Activated CD4-positive, alpha-beta T cell treated with anti-CD3 and anti-CD28 coated beads, Interleukin-2, amount 10 ng/mL, durations not matched to agents 7 days and 5 days (primary cell): ENCODE measurements at places on chromosomes 12 and 14.

DNA sequence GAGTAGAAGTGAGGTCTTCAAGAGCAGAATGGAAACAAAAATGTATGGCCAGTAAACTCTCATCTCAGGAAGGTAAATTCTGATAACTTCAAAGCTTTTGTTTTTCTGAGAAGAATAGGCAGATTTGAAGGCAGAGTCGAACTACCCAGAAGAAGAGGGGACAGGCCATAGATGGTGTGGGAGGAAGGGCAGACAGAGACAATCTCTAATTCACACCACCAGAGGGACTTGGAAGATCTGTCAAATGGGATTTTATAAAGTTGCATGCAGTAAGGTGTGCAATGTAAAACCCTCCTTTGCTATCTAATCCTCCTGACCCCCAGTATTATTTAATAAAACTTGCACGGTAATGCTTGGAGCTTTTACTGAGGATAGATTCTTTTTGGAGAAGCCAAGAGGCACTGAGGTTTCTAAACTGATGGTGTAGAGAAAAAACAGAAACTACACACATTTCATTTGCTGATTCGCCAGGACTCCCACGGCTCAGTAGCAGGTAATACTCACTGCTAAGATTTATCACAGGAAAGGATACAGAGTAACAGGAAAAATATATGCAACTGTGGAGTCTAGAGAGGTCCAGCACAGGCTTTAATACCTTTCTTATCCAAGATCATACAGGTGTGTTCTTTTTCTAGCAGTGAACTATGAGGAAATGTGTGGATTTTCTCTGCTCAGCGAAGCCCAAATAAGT lies 18.3 kb downstream of the SLC38A2 start:
- DNase-seq = no peak

DNA sequence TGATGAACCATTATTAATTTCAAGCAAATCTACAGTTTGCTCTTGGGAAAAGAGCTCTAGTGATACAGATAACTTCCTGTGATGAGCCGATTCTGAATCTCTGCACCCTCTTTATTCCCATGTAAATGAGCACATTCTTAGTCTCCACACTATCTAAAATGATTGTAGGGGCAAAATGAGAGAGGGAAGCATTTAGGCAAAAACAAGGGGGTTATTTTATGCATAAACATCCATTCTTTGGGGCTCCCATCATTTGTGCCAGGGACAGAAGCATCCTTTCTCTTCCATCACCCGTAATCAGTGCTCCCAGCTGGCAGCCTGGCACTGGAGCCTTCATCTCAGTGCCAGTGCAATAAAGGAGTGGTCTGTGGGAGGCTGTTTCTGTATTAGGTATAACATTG lies 1.7 kb upstream of the GPD1 start:
- no peak for DNase-seq

DNA sequence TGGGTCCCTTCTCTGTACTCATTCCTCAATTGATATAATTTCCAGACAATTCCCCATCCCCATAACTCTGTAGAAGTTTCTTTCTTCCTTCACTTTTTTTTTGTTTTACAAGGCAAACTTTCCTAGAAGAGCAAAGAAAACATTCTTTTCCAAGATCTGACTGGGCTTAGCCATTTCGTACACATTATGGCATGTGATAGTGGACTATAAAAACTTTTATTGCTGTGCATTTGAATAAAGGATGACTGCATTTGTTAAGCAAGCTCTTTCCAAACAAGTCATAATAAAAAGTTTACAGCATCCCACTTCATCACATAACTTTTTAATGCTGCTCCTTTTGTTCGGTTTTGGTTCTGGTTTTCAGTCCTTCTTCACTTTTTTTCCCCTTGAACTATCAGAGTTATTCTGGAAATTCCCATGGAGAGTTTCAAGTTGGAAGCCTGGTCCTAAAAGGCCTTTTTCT lies 231.0 kb upstream of the HMGA2 start:
- no peak for DNase-seq

GRCh38 chr14:103562429-103563225 lies at the start of the genes BAG5 and COA8:
Gene BAG5 (minus strand): TSS chr14:103562657. CDS start chr14:103561164, 1,493 bp downstream.
Gene COA8 (plus strand): TSS chr14:103562960. CDS start chr14:103563002, 42 bp downstream.
- DNase-seq = peak; percentile 88

- DNase-seq = no peak
These were observed 381.0 kb downstream of the NOVA1 start for GRCh38 chr14:26216786-26217185.

DNA sequence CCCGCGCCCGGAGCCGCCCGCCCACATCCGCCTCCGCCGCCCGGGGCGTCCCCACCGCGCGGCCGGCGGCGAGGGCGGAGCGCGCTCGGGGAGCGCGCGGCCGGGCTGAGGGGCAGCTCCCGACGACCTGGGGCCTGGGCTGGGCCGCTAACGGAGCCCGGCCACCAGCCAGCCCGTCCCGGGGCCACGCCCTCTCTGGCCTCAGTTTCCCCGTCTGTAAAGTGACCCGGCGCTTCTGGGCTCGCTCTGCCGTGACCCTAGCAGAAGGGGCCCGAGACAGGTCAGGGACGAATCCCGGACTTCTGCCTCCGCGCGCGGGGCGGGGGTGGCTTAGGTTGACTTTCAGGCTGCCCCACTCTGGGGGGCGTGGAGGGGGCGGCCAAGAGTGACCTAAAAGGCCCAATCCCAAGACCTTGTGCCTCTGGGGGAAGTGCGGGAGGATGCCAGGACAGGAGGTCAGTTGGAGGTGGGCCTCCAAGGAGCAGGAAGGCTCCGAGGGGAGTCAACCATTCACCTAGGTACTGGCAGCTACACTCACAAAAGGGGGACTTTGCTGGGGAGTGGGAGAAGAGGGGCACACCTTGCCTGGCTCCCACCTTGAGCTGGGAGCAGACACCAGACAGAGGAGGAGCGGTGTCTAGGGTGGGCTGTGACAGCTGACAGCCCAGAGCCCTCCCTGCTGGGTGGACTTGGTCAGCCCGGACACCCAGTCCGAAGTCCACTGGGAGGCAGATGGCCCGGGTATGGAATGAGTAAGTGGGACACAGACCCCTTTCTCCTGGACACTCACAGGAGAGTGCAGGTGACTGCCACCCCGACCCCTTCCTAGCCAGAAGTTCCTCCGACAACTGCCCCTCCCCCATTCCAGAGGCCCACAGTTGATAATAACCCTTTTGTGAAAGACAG lies 486 bp upstream of the AKT1 start:
- peak; percentile 55 for DNase-seq

GRCh38 chr12:126704609-126705008 lies 1562.4 kb upstream of the TMEM132C start:
- no peak for DNase-seq
